ENCODE measurements at places on chromosomes 12 and 14. TPM values are rescaled to one million over a fixed set of nuclear protein-coding genes. Genes with fewer than 3 reads are reported as not detected.

FAM186B gene
- 0.91 TPM for polyA plus RNA-seq

DNA sequence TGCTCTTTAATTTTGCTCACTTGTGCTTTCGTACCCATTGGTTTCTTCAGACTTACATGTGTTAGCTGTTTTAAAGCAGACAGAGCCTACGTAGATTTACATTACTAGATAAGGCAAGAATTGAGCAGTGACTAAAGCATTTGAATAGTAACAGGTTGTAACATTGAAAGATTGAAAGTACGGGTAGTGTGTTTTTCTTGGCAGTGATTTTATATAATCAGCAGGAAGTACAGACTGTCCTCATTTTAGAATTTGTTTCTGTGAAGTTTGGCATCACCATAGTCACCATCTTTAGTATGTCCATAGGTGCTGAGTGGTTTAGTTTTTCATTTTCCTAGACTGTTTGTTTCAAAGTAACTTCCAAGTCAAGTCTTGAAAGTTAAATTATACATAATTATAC is 14.0 kb downstream of the RTRAF start:
- DNase-seq = no peak

TAS2R8 gene
- polyA plus RNA-seq = not detected

GRCh38 chr12:43789941-43790340 is 16.2 kb downstream of the TWF1 start:
- DNase-seq = no peak

DNA sequence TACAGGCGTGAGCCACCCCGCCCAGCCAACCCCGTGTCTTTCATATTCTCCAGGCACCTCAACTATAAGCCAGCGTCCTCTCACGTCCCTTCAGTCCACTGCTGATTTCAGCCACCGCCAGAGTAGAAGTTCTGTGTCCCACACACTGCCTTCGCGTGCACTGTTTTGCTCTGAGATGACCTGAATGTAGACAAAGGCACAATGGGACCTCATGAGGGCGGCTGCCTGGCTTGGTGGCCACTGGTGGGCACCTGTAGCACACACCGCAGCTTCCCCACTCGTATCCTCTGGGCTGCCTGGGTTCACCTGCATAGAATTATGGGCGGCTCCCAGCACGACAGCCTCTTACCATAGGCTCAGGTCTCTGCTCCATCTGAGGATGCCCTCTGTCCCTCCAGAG is 57.2 kb downstream of the GPR68 start:
- no peak for DNase-seq

GRCh38 chr12:109762071-109762672 is 48.5 kb downstream of the FAM222A start:
- DNase-seq = no peak

GRCh38 chr14:52692248-52692962 is 3.0 kb downstream of the ERO1A start:
- no peak for DNase-seq

GRCh38 chr12:124318278-124319020 is 23.6 kb downstream of the RFLNA start:
- no peak for DNase-seq

DNA sequence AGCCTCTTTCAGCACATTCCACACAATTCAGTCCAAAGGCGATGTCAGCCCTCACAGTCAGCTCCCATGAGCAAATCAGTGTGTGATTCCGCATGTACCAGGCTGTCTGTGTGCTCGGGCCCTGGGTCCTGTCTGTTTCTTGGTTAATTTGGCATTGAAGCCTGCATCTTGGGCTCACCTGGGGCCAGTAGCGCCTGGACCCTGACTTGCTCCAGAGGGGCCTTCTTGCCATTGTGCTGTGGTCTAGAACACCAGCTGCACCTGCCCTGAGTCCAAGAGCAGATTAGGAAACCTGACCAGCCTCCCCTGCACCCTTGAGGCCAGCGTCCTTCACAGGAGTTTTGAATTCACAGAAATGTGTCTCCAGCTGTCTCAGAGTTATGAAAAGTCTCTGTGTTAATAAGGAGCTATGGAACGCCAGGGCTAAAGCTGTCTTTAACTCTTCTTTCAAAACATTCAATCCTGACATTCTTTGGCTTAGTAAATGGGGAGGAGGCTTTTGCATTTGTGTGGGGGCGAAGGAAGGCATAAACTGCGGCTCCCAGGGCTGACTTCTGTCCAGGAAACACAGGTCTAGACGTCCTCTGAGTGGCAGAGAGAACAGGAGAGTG is 102.2 kb downstream of the ARF6 start:
- DNase-seq = no peak

- peak; percentile 8 for DNase-seq
These were observed 19.9 kb downstream of the LMNTD1 start for GRCh38 chr12:25533150-25533549.

DNA sequence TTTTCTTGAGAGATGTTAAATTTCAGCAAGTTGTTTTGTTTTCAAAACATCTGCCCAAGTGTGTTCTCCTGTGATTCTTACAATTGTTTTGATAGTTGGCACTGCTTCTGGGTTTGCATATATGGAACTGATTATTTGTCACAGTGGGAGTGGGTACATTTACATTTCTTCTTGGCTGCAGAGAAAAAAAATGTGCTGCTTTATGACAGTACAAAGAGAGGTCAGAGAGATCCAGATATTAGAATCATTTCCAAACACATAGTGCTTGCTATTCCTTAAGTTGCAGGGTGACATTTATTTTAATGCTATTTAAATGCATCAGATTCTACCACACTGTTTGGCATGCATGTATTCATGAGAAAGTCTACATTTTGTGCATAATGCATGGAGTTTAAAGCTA is 303.5 kb upstream of the MDGA2 start:
- DNase-seq = no peak

- no peak for DNase-seq
These were observed 5.1 kb upstream of the VCPKMT start for GRCh38 chr14:50121486-50121885.

GRCh38 chr12:123061441-123062205 is 81.1 kb downstream of the ARL6IP4 start:
- DNase-seq = no peak
